ENCODE measurements at places on chromosomes 16 and 17. TPM values are rescaled to one million over a fixed set of nuclear protein-coding genes. Genes with fewer than 3 reads are reported as not detected.

DNA sequence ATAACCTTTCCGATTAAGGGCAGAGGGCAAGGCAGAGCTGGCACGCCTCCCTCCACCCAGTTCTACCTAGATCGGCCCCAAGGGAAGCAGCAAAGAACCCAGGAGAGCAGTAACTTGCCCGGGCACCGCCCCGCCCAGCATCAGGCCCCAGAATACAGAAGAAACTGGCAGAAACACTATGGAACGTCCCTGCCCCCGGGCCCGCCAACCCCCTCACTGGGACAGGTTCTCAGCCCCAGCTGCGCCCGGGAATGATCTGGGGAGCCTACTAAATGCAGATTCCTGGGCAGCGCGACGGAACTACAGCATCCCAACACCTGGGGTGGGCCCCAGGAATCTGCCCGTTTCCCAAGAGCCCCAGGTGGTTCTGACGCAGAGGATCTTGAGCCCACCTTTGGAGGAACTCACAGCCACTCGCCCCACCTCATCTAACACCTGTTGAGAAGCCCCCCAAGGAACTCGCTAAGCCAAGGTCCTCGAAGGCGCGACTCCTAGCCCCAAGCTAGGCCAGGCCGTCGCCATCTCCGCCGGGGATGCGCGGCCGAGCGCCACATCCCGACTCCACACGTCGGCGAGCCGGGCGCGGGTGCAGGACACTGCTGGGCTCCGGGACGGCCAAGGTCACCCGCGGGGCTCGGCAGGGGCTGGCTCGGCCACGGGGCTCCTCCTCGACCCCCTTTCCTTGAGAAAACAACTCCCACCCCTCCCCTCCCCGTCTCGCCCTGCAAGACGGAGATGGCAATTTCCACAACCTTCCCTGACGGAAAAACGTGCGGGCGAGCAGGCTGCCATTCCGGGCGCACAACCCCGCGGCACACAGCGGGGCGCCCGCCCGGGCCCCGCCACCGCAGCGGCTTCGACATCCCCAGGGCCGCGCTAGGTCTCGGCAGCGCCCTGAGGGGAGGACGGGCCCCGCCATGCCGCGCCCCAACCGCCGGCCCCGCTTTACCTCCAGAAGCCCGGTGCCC is 913 bp downstream of the CDIP1 start:
- no peaks in the 10 kb centered on the region for H3K4me1 ChIP-seq
- DNase-seq = no peak
- H3K36me3 ChIP-seq = no peaks in the 10 kb centered on the region

- DNase-seq = peak; percentile 34
- H3K4me3 ChIP-seq = no peak overlapping the region
- H3K27me3 ChIP-seq = no peaks in the 10 kb centered on the region
- no peak overlapping the region for H3K27ac ChIP-seq
- H3K4me1 ChIP-seq = peaks cover 12% of the 10 kb centered on the region
Measured at GRCh38 chr16:30430428-30430970, 669 bp upstream of the DCTPP1 start.

DNA sequence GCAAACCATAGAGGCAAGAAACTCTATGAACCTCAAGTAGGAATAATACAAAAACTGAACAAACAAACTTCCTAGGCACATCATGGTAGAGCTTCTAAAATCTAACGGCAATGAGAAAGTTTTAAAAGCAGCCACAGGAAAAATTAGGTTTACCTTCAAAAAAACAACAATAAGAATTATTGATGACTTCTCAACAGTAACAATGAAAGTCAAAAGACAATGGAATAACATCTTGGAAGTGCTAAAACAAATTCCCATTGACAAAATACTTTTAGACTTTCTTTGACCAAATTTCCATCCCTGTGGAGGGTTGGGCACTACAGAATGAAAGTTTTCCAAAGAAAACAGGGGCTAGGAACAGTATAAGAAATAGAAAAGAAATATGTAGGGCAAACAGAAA is 222.9 kb upstream of the ERCC4 start:
- no peak for DNase-seq
- no peak overlapping the region for H3K4me3 ChIP-seq
- H3K4me1 ChIP-seq = no peaks in the 10 kb centered on the region
- no peaks in the 10 kb centered on the region for H3K36me3 ChIP-seq
- peaks cover 7% of the 10 kb centered on the region for H3K27me3 ChIP-seq
- no peak overlapping the region for H3K27ac ChIP-seq

DNA sequence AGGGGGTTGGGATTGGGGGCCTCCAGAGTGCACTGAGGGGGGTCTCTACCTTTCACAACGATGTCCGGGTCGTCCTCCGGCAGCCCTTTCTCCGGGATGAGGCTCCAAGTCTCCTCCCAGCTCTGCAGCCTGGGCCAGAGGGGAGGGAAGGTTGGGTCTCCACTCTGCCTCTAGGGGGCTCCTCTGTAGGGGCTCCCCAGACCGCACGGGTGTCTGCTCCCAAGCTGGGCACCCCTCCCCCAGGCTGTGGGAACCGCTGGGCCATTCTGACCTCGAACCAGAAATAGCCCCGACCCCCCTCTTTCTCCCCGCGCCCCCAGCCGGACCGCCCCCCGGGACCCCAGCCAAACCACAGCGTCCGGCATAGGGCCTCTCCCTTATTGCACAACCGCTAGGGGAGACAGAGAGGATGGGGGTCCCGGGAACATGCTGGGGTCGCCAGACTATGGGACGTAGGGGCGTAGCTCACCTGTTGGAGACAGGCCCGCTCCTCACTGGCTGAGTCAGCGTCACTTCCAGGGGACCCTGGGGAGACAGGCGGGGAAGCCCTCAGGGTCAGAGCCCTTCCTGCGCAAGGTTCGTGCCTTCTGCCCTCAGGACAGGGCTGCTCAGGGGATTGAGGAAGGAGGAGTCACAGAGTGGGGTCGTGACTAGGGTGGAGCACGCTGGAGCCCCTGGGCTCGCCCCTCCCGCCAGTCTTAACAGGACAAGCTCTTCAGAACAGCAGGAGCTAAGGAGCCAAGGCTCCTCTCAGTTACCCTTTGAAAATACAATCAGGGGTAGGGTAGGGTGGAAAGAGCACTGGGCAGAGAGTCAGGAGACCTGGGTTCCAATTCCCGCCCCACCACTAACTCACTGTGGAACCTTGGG is 2.7 kb downstream of the PLEKHH3 start:
- H3K27ac ChIP-seq = no peak overlapping the region
- no peak for DNase-seq
- peak overlapping the region; percentile 95 for H3K4me3 ChIP-seq
- H3K36me3 ChIP-seq = no peaks in the 10 kb centered on the region
- no peaks in the 10 kb centered on the region for H3K27me3 ChIP-seq

DNA sequence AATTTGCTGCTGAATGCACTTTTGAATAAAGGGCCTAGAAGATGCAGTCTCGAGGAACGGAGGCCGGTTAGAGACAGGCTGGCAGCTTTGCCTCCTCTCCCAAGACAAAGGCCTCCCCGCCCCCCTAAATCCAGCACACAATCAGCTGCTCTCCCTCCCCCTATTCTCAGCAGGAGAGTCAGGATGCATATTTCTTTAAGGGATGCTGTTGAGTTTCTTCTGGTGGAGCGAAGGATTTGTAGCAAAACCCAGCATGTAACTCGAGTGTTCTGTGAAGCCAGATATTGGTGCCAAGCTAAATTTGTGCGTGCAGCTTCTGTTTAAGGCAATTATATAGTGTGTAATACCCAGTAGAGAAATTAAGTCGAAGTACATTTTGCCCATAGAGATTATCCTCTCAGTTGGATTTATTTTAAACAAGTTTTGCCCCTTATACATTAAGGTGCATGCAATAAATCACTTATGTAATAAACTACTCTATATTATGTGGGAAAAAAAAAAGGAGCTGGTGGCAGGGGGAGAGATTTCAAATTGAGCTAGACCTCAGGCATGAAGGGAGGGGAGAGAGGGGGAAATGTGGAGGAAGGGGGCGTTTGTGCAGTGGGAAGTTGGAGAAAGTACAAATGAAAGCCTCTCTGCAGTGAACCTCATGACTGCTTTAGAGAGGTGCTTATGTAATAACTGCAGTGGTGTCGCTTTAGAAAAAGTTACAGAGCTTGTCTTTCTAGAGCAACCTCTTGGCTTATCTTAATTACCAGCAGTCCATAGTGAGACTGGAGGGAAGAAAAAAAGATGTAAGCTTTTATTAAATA is 599.2 kb downstream of the MAF start:
- H3K4me3 ChIP-seq = no peak overlapping the region
- no peaks in the 10 kb centered on the region for H3K36me3 ChIP-seq
- no peak for DNase-seq
- H3K4me1 ChIP-seq = no peaks in the 10 kb centered on the region
- H3K27ac ChIP-seq = no peak overlapping the region
- H3K27me3 ChIP-seq = no peaks in the 10 kb centered on the region

GRCh38 chr16:12271006-12271405 is 294.5 kb downstream of the SNX29 start:
- no peak overlapping the region for H3K27ac ChIP-seq
- DNase-seq = no peak
- no peaks in the 10 kb centered on the region for H3K4me1 ChIP-seq

KRTAP4-1 gene
- total RNA-seq = not detected

DNA sequence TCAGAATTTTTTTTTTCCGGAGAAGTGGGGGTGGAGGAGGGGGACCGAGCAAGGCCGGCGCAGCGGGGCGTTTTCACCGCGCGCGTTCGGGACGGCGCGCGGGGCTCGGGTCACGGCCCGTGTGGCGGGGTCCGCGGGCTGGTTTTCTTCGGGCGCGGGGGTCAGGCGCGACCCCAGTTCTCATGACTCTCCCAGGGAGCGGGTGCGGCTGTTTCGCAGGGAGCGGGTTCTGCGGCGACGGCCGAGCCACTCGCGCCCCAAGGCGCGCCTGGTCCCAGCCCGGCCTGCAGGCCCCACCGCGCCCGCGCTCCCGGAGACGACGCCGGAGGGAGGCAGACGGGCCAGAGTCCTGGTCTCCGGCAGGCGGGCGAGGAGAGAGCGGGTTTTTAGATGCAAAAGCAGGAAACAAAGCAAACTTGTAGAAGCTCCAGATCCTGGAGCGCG is 1.0 kb downstream of the BAHCC1 start:
- peaks cover 20% of the 10 kb centered on the region for H3K4me1 ChIP-seq
- H3K4me3 ChIP-seq = peak overlapping the region; percentile 78
- no peaks in the 10 kb centered on the region for H3K27me3 ChIP-seq
- no peaks in the 10 kb centered on the region for H3K36me3 ChIP-seq
- no peak for DNase-seq

- H3K36me3 ChIP-seq = no peaks in the 10 kb centered on the region
- DNase-seq = no peak
- H3K27me3 ChIP-seq = no peaks in the 10 kb centered on the region
- no peaks in the 10 kb centered on the region for H3K4me1 ChIP-seq
- H3K27ac ChIP-seq = no peak overlapping the region
Measured at GRCh38 chr17:71337938-71338337, 782.9 kb upstream of the SOX9 start.

DNA sequence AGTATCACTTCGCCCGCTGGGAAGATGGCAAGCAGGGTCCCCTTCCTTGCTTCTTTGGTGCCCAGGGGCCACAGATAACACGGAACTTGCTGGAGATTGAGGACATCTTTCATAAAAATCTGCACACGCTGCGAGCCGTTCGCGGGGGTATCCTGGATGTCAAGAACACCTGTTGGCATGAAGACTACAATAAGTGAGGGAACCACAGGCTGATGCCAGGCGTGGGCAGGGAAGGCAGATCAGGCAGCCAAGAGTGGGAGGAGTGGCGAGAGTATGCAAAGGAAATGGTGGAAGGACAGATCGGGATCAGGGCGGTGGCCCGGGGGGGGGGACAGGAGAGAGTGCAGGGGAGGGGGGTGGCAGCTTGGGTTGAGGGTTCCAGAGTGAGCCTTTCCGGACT is 22.2 kb downstream of the DNAH2 start:
- peaks cover 8% of the 10 kb centered on the region for H3K4me1 ChIP-seq
- DNase-seq = no peak
- H3K27ac ChIP-seq = no peak overlapping the region
- peaks cover 4% of the 10 kb centered on the region for H3K27me3 ChIP-seq

DNA sequence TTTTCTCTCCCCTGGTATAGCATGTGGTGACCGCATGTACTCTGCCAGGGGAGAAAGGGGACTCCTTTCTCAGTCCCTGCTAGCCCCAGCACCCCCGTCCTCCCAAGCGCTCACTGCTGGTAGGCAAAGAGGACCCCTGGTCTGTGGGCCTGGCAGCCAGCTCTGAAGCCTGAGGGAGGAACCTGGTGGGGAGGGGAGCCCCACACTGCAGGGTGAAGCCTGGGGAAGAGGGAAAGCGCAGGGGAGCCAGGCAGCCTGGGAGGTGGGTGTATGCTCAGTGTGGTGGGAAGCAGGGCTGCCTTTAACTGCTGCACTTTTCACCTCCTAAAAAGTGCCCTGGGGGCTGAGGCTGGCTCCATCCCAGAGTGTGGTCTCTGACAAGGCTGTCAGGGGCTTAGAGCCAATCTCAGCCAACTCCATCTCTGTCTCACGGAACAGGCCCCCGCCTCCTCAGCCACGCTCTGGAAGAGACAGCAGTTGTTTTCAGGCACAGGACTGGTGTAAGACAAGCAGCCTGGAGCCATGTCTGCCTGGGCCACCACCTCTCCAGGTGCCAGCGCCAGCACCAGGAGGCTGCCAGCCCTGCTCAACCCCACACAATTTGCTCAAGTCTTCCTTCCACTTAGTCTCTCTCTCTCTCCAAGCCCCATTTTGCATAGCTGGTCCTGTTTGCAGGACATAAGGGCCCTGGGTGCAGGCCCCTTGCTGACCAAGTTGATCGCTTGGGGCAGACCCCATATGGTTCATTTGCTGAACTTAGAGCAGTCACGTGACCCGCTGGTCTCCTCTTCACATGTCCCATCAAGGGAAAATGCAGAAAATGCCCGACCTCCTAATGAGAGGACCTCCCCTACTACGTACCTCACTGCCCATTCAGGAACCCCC is 14.7 kb upstream of the TBX2 start:
- H3K4me3 ChIP-seq = no peak overlapping the region

- no peak for DNase-seq
- no peak overlapping the region for H3K4me3 ChIP-seq
- no peaks in the 10 kb centered on the region for H3K4me1 ChIP-seq
- no peaks in the 10 kb centered on the region for H3K27me3 ChIP-seq
- no peak overlapping the region for H3K27ac ChIP-seq
Measured at GRCh38 chr16:12323007-12323758, 346.6 kb downstream of the SNX29 start.

DNA sequence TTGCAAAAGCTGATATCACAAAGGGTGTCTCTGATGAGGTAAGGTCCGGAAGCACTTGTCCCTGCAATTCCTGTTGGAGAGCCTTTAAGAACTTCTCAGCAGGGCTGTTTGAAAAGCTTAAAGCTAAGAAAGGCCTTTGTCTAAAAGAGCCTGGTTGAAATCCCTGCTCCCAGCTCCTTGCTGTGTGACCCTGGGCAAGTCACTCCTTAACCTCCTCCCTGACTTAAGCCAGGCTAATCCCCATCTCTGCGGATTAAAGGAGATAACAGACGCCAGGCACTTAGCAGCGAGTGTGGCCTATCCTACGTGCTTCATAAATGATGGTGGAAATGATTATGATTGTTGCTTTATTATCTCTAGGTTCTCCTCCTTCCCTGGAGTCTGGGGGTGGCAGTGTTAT is 368.0 kb upstream of the RBFOX1 start:
- H3K36me3 ChIP-seq = no peaks in the 10 kb centered on the region
- H3K4me3 ChIP-seq = no peak overlapping the region
- no peak overlapping the region for H3K27ac ChIP-seq
- no peak for DNase-seq
- peaks cover 11% of the 10 kb centered on the region for H3K27me3 ChIP-seq
- no peaks in the 10 kb centered on the region for H3K4me1 ChIP-seq

GRCh38 chr16:72552654-72553053 is 380.7 kb upstream of the PMFBP1 start:
- H3K4me3 ChIP-seq = no peak overlapping the region
- no peaks in the 10 kb centered on the region for H3K27me3 ChIP-seq
- no peak for DNase-seq
- no peaks in the 10 kb centered on the region for H3K4me1 ChIP-seq
- no peaks in the 10 kb centered on the region for H3K36me3 ChIP-seq

Measured in PC-9 (cell line).